ENCODE measurements at places on chromosomes 3 and 15. TPM values are rescaled to one million over a fixed set of nuclear protein-coding genes. Genes with fewer than 3 reads are reported as not detected.

SETD2 gene
- polyA plus RNA-seq: 11.7 TPM

MYH15 gene
- not detected for polyA plus RNA-seq

NBEAL2 gene
- 7.0 TPM for polyA plus RNA-seq

GRCh38 chr3:127853681-127854080, 31.4 kb upstream of the MGLL start:
- no peak for DNase-seq
- H3K36me3 ChIP-seq: no peaks in the 10 kb centered on the region
- H3K4me3 ChIP-seq: no peak overlapping the region
- no peak overlapping the region for H3K27ac ChIP-seq

DNA sequence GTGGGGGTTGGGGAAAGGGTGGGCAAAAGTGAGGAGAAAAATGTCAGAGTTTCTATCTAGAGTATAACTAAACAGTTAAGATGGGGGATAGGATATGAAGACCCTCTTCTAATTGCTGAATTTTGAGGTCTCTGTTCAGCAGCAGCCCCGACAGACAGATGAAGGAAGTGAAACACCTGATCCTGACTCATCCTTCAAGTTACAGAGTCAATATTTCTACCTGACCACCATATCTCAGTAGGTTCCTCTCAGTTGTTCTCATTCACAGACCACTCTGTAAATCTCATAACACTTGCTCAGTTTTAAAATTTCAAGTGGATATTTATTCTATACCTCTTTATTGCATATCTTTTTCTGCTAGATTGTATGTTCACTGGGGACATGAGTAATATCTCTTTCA, 69.5 kb downstream of the CCDC54 start:
- H3K36me3 ChIP-seq: no peaks in the 10 kb centered on the region
- no peaks in the 10 kb centered on the region for H3K4me1 ChIP-seq
- DNase-seq: no peak

DNA sequence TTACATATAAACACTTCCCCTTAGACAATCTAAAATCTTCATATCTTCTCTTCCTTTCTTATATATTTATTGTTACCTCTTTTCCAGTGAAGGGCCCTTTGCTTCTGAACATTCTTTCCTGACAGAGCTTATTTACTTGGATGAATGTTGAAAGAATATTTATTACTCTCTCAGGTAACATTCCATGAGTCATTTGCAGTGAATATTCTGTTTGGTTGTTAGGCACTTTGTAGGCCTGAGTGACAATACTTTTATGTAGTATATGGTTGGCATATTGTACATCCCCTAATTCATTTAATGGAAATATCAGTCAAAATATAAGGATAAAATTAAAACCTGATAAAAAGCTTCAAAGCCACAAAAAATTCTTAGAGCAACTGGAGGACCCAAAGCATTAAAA, 260.9 kb upstream of the KCNMB2 start:
- H3K27me3 ChIP-seq: no peaks in the 10 kb centered on the region
- no peaks in the 10 kb centered on the region for H3K4me1 ChIP-seq

DNA sequence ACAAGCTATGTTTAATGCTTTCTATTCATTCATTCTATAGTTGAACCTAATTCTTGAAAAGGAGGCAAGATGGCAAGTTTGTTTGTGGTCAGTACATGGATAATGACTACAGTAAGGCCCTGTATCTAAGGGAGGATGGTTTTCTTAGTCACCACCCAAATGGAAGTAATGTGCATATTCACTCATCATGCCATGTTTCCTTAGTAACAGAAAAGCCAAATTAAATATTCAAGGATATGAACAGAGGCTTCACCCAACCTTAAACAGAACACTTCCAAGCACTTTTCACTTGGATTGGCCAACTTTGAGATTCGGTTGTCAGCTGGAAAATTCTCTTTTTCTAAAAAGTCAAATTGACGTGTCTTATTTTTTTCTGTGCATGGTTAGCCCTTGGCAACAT, 805.3 kb upstream of the LMCD1 start:
- H3K27ac ChIP-seq: no peak overlapping the region
- no peak overlapping the region for H3K4me3 ChIP-seq
- no peaks in the 10 kb centered on the region for H3K27me3 ChIP-seq
- no peaks in the 10 kb centered on the region for H3K4me1 ChIP-seq
- no peaks in the 10 kb centered on the region for H3K36me3 ChIP-seq

DNA sequence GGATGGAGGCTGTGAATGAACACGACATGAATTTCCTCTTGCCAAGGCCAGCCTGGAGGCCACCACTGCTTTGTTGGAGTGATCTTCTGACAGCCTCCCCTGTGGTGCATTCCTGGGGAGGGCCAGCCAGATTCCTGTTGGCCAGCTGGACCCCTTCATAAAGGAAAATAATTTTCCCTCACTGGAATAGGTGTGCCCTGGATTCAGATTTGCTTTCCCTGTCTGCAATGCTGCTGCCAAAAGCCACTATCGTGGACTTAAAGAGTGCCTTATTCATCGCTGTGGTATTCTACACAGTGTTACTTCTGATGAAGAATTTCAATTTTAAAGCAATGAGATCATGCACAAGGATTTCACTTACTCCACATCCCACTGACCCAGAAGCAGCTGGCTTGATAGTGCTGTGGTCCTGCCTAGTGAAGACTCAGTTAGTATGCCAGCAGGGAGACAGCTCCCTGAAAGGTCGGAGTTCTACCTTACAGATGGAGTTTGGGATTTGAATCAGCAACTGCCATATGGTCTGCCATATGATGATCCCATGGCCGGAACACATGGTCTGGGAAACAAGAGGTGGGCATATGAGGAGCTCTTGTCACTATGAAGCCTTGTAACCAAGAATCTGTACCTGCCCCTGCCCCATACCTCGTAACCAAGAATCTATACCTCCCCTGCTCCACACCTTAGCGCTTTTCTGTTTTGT, 145.2 kb downstream of the KLF13 start:
- DNase-seq: no peak
- peaks cover 25% of the 10 kb centered on the region for H3K4me1 ChIP-seq
- no peaks in the 10 kb centered on the region for H3K36me3 ChIP-seq
- H3K27me3 ChIP-seq: no peaks in the 10 kb centered on the region

GRCh38 chr3:183330881-183331280, 77.8 kb downstream of the B3GNT5 start:
- no peaks in the 10 kb centered on the region for H3K27me3 ChIP-seq
- peaks cover 5% of the 10 kb centered on the region for H3K36me3 ChIP-seq
- no peak overlapping the region for H3K4me3 ChIP-seq
- no peak overlapping the region for H3K27ac ChIP-seq

DNA sequence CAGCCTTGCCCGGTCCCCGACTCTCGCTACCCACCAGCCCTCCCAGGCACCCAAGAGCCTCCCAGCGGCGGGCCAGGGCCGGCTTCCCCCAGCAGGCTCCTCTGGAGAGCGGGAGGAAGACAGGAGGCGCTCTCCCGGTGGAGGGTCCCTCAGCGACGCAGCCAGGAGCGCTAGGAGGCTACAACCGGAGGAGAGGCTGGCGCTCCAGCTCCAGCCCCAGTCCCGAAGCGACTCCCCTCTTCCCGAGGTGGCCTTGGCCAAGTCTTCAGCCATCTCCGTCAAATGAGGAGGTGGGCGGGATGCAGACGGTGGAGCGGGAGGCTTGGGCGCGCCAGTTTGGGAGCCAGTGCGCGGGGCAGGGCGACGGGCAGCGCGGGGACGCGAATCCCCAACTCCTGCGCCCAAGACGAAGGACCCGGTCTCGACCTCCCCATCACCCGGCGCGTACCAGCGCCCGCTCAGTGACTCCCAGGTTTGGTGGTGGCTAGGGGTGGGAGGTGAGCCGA, 722 bp downstream of the CHRNA3 start:
- no peak overlapping the region for H3K4me3 ChIP-seq
- H3K4me1 ChIP-seq: peaks cover 7% of the 10 kb centered on the region
- H3K27ac ChIP-seq: no peak overlapping the region
- DNase-seq: no peak

DNA sequence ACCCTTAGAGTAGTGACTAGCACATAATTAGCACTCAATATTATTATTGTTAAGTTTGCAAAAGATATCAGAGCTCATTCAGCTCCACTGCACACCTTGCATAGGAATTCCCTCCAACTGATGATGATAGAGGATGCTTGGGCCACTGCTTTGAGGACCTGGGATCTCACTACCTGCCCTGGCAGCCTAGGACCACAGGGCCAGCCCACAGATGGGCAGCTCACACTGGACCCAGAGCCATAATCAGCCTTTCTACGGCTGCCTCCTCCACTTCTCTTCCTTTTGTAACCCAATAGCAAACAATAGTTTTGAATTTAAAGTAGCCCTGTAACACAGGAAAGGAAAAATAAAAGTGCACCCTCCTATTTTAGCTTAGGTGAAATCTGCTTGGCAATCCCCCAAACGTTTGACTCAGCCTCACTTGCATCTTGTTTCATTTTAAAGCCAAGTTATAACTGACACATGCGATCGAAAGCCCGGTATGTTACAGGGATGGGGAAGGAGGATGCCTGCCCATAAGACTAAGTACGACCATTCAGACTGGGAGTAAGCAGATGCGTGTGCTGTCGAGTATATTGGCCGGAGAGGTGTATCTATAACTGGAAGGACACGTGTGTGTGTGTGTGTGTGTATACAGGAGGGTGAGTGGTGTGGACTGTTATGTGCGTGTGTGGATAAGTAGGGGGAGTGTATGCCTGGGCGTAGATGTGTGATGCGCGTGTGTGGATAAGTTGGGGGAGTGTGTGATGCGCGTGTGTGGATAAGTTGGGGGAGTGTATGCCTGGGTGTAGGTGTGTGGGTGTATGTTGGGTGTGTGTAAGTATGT, 65.9 kb downstream of the CPN2 start:
- H3K27ac ChIP-seq: no peak overlapping the region
- no peaks in the 10 kb centered on the region for H3K36me3 ChIP-seq
- no peak overlapping the region for H3K4me3 ChIP-seq

DNA sequence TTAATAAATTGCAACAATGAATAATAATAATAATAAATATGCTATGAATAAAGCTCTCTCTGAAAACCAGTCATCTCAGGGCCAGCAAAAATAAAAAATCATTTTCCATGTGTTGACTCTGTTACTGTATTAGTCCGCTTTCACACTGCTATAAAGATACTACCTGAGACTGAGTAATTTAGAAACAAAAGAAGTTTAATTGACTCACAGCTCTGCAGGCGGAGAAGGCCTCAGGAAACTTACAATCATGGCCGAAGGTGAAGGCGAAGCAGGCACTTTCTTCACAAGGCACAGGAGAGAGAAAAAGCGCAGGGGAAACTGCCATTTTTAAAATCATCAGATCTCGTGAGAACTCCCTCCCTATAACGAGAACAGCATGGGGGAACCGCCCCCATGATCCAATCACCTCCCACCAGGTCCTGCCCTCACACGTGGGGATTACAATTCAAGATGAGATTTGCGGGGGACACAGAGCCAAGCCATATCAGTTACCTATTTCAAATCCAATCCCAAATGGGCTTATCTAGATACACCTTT, 224.1 kb downstream of the IGSF11 start:
- H3K27me3 ChIP-seq: no peaks in the 10 kb centered on the region
- no peak for DNase-seq
- H3K27ac ChIP-seq: no peak overlapping the region
- H3K4me3 ChIP-seq: no peak overlapping the region

GRCh38 chr3:27616031-27616430, 106.1 kb downstream of the EOMES start:
- H3K4me3 ChIP-seq: no peak overlapping the region
- no peaks in the 10 kb centered on the region for H3K27me3 ChIP-seq
- DNase-seq: no peak
- no peaks in the 10 kb centered on the region for H3K36me3 ChIP-seq
- H3K27ac ChIP-seq: no peak overlapping the region
- no peaks in the 10 kb centered on the region for H3K4me1 ChIP-seq

DNA sequence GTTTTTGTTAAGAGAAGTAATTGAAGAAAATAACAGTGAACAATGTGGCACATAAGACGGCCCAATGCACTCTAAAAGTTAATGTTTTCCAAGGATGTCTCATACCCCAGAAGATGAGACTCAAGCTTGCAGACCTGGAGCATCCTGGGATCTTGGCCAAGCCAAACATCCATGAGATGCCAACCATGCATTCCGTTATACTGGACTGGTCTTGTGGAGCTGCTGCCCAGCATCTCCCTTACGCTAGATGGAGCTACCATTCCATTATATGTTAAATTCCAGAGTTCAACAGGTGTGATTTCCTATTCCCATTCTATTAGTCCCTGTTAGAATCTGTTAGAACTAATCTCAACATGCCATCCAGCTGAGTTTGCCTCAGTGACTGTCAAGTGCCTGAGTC, 181.8 kb downstream of the PDCD6IP start:
- DNase-seq: no peak
- no peaks in the 10 kb centered on the region for H3K27me3 ChIP-seq

DNA sequence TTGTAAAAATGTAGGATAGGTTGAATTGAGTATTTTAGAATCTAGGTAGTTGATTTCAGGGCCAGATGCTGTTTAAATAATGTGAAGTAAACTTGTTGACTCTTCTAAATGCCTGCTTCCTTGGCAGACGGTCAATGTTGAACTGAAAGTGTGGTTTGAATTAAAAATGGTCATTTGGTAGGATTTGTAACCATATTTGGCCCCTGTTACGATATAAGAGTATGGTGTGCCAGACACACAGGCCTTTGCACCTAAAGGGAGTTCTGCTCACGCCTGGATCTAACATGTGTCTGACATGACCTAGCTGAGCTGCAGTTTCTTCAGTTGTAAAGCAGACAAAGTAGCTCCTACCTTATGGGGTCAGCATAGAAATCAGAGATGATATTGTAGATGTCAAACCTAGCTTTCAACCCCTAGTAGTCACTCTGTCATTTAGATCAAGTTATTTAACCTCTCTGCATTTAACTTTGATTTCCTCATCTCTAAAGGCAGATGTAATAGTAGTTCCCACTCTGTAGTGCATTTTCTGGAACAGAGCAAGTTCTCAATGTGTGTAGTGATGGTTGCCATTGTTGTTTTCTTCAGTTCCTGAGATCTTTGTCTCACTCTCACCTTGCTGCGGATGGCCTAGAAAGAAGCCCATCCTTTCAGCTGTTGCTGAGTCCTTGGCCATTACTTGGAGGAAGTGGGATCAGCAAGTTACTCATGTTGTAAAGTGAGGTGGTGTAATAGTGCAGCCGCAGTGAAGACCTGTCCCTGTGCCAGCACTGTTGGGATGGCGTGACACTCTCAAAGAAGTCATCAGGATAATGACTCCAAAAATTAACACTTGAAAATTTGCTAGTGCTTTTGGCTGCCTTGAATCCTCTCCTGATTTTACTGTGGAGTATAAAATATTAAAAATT, 90.2 kb downstream of the GHSR start:
- no peaks in the 10 kb centered on the region for H3K27me3 ChIP-seq
- no peaks in the 10 kb centered on the region for H3K4me1 ChIP-seq
- DNase-seq: no peak
- H3K27ac ChIP-seq: no peak overlapping the region
- no peak overlapping the region for H3K4me3 ChIP-seq

- peak overlapping the region; percentile 41 for H3K4me3 ChIP-seq
- no peak for DNase-seq
- H3K27ac ChIP-seq: peak overlapping the region; percentile 23
- H3K36me3 ChIP-seq: peaks cover 7% of the 10 kb centered on the region
- H3K27me3 ChIP-seq: no peaks in the 10 kb centered on the region
These were observed 25.7 kb downstream of the IQGAP1 start for GRCh38 chr15:90413411-90414379.

DNA sequence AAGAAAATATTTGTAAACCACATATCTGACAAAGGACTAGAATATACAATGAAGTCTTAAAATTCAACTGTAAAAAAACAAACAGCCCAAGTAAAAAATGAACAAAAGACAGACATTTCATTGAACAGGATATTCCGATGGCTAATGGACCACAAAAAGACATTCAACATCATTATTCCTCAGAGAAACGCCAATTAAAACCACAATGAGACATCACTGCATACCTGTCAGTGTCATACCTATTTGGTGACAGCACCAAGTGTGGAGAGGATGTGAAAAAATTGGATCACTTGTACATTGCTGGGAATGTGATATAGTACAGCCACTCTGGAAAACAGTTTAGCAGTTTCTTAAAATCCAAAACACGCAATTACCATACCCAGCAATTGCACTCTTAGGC, 29.9 kb upstream of the TJP1 start:
- no peaks in the 10 kb centered on the region for H3K27me3 ChIP-seq
- no peak for DNase-seq
- no peaks in the 10 kb centered on the region for H3K4me1 ChIP-seq
- H3K27ac ChIP-seq: no peak overlapping the region

Data from CD4-positive, CD25-positive, alpha-beta regulatory T cell (primary cell).